Inflammatory macrophage (primary cell): ENCODE measurements at places on chromosomes 3 and 15.

GRCh38 chr15:40323953-40324937 is 753 bp downstream of the INAFM2 start:
- no peak for DNase-seq

DNA sequence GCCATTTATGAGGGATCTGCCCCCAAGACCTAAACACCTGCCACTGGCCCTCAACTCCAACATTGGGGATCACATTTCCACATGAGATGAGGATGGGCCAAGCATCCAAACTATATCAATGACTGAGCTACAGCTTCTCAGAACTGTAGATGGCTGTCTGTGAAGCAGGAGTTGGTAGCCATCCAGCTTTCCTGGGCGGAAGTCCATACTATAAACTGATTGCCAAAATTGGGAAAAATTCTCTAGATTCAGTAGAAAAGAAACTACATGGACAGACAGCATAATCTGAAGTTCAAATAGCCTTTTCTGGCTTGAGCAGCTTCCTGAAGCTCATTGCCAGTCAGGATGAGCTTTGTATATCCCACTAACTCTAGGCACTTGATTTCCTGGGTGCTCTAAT is 214.7 kb upstream of the ZBTB20 start:
- no peak for DNase-seq

DNA sequence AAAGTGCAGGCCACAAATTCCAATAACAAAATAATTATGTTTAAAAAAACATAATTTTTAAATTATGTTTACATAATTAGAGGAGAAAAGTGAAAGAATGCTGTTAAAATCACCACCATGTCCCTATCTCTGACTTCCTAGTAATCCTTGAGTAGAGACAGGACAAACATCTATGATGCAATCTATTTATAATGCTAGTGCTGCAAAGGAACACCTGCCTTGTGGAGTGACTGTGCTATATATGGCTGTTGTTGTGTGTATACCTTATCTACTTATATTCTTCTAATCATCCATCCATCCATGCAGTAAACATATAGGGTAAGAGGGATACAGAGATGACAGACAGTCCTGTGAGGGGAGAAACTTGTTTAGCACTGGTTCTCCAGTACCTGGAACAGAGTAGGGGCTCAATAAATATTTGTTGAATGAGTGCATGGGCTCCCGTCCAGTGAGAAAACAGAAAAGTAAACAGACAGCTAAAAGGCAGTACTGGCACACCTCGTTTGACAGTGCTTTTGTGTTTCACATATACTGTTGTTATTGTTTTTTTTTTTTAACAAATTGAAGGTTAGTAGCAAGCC is 229.3 kb upstream of the UBE2E1 start:
- no peak for DNase-seq

GRCh38 chr3:129476586-129476985 is 36.6 kb downstream of the IFT122 start:
- DNase-seq, result no peak

DNA sequence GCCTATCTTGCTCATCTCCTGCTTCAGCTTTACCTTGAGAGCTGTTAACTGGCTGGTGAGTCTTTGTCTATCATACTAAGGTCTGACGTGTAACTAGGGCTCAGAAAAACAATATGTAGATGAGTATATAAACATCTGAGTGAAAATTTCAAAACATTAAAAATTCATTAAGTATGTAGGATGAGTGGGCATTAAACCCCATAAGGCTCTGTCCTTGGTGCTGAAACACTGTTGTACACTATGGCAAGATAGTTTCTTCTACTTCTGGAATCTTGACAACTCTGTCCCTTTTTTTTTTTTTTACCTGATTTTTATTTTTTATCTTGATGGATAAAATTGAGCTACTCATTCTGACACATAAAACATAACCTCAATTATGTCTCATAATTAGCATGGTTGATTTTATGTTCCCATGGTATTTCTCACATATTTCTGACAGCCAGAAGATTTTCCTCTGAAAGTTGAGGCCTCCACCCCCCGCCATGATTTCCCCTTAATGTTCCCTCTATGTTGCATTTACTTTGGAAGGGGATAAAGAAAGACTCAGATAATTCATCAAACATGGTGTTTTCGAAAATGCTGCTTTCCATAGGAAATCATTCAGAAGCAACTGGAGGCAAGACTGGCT is 54.3 kb downstream of the DGKG start:
- DNase-seq, result peak; percentile 34

DNA sequence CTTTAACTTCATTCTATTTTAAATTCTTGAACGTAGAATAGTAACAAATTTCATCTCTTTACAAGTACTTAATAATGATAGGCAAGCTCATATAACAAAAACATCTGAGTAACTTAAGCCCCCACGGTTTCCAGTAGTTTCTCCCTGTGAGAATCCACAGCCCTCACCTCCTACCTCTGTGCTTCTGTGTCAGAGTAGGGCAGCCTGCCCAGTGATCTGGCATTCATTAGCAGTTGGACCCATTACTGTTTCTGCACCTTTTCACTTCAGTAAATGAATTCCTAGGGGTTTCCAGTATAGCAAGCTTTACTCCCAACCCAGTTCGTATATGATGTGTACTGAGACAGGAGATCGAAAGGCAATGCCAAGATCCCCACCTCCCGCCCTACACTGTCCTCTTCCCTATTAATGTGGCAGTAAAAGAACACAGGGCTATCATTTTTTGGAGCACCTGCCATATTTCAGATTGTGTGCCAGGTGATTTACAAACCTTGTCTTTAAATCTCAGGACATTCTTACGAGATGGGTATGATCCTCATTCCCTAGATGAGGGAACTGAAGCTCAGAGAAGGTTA is 40.8 kb downstream of the EIF2AK4 start:
- no peak for DNase-seq

GRCh38 chr3:143590660-143591059 is 257.6 kb downstream of the SLC9A9 start:
- DNase-seq, result no peak

- no peak for DNase-seq
Measured at GRCh38 chr3:27081992-27082607, 287.1 kb downstream of the NEK10 start.

DNA sequence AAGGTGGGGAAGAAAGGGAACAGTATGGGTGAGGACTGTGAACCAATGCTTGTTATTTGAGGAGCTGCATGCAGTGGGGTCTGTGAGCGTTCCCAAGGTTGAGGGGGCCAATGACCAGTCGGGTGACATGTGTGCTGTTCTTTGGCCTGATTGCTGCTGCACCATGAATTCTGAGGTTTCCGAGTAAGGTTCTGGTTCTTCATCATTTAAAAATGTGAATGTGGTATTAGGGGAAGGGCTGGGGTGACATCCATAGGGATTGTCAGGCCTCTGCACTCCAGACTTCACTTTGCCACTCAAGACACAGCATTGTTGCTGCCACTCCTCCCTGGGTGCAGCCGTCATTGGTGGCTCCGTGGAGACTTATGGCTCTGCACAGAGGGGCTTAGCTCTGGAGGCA is 32.5 kb downstream of the ABHD17C start:
- no peak for DNase-seq

DNA sequence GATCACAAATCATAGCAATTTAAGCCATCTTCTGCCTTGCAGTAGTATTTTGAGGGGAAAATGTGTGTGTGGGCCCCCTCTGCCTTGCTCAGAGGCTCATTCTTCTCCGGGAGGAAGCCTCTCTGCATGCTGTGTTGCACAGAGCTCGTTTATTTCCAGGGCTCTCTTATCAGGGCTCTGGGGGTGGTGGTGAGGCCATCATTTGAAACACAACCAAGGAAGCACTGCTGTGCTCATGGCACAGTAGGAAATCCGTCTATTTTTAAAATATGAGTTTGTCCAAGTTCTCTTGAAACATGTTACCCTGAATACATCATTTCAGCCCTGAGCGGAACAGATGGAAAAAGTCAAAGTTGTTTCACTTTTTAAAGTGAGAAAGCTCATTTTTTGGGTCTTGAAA is 369.0 kb upstream of the CFAP20DC start:
- no peak for DNase-seq

- no peak for DNase-seq
Measured at GRCh38 chr3:31876331-31876730, 104.7 kb downstream of the OSBPL10 start.

DNA sequence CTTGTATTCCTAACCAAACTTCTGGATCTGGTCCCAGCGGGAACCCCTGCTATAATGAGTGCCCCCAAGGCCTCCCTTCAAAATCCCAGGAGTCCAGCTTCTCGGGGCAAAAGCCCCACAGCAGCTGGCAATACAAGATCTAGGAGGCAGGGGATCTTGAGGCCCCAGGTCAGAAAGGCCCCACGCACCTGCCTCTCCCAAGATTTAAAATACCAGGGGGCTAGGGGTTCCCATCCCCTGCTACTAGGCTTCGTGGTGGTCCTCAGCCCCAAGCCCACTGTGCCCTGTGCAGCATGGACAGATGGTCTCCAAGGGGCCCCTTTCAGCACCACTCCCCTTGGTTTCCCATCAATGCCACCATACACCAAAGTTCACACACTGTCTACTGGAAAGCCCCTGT is 15.8 kb upstream of the CYP11A1 start:
- DNase-seq, result no peak

- no peak for DNase-seq
Measured at GRCh38 chr15:50184863-50185504, 3.0 kb downstream of the SLC27A2 start.

DNA sequence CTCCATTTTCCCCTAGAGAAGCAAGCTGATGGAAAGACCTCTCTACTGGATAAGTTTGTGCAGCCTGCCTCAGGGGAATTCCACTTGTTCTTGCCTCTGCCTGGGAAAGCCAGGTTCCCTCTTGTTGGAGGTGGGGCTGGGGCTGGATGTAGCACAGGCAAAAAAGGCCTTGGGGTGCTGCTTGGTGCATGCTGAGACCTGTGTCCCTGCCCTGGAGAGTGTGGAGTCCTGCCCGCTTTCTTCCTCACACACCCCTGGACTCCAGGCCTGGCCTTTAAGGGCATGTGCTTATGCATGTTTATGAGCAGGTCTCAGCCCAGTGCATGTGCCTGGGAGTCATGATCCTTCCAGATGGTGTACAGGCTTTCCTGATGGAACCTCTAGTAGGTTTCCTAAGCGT is 23.5 kb upstream of the JMJD7 start:
- DNase-seq, result no peak

DNA sequence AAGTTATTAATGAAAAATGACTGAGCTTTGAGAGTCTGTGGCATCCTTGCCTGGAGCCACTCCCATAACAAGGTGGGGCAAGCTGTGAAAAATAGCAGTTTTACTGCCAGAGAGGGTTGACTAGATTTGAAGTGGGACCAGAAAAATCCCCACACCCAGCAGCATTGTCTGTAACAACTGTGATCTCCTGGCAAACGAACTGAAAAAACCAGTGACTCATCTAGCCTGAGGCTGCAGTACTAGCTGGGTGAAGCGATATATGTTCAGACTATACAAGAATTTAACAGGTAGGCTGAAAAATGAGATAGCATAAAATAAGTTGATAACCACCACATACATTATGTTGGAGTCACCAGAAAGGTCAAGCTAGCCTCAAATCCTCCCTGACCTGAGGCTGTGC is 64.0 kb downstream of the DPH6 start:
- DNase-seq, result no peak

DNA sequence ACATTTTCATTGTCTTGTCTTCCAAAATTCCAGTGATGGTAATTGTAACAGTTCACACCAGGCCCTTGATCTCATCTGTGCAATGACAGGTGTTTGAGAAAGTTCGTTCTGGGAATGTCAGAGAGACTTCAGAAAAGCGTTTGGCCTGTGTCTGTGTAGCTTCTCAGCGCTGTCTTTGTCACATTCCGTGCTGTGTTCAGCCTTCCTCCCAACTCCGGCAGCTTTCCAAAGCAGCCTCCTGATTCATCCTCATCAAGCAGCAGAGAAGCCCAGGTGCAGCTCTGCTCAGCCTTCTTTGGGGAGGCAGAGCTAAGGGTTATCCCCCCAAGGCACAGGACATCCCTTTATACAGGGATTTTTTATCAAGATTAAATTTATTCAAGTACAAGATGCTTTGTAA is 494.0 kb upstream of the SUCLG2 start:
- no peak for DNase-seq

GRCh38 chr15:97545799-97546198 is 414.7 kb upstream of the ARRDC4 start:
- no peak for DNase-seq

GRCh38 chr3:16174976-16175901 is 759 bp downstream of the GALNT15 start:
- DNase-seq, result no peak

GRCh38 chr3:150105886-150106612 is 135.4 kb upstream of the PFN2 start:
- no peak for DNase-seq

GRCh38 chr3:36908647-36909180 is 36.1 kb downstream of the TRANK1 start:
- no peak for DNase-seq

- DNase-seq, result no peak
Measured at GRCh38 chr15:35043373-35044095, 41.6 kb downstream of the NANOGP8 start.

GRCh38 chr3:158845765-158846350 is 44.0 kb downstream of the MFSD1 start:
- DNase-seq, result no peak

DNA sequence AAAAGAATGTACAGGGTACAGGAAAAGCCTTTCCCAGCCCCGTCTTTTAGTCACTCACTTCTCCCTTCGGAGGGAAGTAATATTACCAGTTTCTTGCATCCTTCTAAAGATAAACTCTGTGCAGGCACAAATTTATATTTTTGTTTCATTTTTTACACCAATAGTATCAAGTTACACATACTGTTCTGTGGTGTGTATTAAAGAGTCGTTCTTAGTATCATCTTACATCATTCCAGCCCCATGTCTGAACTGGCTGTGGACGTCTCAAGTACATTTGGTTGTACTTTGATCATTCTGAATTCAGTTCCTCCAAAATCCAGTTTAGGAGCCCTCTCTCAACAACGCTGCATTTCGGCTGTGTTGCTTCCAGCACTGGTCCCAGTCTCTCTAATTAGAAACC is 68.7 kb downstream of the LMLN start:
- DNase-seq, result no peak

DNA sequence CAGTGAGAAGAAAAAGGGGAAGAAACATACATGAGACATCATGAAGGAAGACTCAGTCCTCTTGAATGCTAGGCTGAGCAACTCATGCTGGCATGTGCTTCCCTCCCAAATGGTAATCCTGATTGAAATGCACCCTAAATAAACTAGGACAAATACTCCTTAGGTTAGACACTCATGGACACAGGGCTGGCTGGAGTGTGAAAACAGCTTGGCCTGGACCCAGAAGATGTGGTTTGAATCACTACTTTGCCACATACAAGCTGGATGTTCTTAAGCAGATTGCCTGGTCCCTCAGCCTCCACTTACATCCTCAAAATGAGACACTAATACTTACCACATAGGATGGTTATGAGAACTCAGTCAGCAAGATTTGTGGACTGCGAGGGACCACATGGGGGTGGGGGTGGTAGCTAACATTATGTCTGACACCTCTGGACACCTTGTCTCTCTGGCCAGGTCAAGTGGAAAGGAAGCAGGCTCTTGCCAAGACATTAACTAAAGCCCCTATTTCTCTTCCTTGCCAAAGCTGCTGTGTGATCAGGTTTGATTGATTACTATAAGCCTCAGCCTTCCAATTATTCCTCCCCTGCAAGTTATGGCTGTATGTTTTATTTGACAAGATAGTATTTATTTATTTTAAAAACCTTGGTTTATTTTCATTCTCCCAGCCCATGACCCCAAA is 138.9 kb upstream of the SLC7A14 start:
- DNase-seq, result no peak
